Heart right ventricle (tissue), 16 donors: ENCODE measurements at places on chromosomes 11 and 22. TPM values are rescaled to one million over a fixed set of nuclear protein-coding genes. Genes with fewer than 3 reads are reported as not detected.

The CCDC116 gene
- total RNA-seq: 0.28 TPM

The MAPK8IP1 gene
- 6.6 TPM for total RNA-seq

The MMP1 gene
- 0.32 TPM for total RNA-seq

The SWAP70 gene
- 22.7 TPM for total RNA-seq

The TUB gene
- 21.1 TPM for total RNA-seq

The FREY1 gene
- 0.55 TPM for total RNA-seq

The TRIM29 gene
- total RNA-seq: not detected
